ENCODE measurements at places on chromosomes 1 and 21.

DNA sequence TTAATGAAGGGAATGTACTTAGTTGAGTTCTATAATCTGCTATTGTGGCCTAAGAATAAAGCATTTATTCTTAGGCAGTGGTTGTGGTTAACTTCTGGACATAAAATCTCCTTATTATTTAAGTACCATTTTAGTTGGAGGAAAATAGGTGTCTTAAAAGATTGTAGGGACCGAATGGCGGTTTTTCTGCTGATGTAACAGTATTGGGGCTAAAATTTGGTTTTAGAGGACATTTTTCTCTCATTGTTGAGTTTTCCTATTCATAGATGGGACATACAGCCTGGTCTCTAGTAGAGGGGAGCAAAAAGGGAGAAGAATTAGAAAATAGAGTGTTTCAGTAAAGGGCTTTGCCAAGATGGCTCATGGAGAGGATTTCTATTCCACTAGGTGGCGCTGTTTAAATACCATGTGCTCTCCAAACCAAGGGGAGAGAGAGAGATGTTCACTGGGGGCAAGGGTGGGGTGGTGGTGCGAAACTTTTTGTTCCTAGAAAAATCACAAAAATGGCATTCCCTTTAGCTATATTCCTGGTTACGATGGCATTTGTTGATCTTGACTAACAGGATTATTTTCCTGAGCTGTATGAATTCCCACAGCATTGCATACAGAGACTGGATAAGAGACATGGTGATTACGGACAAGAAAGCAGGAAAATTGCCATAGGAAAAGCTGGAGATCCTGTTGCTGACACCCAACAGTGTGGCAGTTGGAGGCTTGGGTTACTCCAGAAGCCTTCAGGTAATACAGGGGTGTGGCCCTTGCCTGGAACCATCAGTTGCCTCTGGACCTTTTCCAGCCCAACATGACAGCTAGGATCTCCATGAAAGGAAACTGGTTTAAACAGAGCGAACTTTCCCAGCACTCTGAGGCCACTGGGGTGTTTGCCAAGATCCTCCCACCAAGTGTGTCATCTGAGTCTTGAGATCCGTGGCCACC is 18.2 kb upstream of the FCGR2A start:
- DNase-seq = no peak

GRCh38 chr1:32893198-32894018 is 7.1 kb downstream of the HPCA start:
- DNase-seq = no peak

GRCh38 chr1:83927061-83927460 is 71.9 kb downstream of the TTLL7 start:
- no peak for DNase-seq

- no peak for DNase-seq
These were observed 111.2 kb upstream of the PPM1J start for GRCh38 chr1:112826217-112826944.

- DNase-seq = no peak
These were observed 82.2 kb downstream of the FMN2 start for GRCh38 chr1:240173836-240174235.

DNA sequence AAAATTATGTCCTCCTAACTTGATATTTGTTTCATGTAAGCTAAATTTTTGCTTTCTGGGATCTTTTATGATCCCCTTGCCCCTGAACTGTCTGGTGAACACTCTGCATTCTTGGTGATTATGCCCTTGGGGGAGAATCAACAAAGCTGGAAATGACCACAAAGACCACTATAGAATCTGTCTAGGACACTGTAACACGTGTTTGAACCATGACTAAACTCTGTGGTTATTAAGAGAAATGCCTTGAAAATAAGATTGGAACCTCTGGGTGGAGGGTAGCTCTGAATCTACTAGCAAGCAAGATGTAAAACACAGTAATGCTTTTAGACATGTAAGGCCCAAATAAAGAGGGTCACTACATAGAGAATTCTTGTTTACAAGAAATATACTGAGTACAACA is 237.5 kb downstream of the HMCN1 start:
- peak; percentile 87 for DNase-seq
